Stimulated activated CD4-positive, alpha-beta T cell treated with anti-CD3 and anti-CD28 coated beads, TNF-alpha, amount 100 ng/mL, for 24 hours (primary cell): ENCODE measurements at places on chromosomes 7 and 10.

GRCh38 chr10:14244147-14244546 lies 86.6 kb downstream of the FRMD4A start:
- no peak for DNase-seq

DNA sequence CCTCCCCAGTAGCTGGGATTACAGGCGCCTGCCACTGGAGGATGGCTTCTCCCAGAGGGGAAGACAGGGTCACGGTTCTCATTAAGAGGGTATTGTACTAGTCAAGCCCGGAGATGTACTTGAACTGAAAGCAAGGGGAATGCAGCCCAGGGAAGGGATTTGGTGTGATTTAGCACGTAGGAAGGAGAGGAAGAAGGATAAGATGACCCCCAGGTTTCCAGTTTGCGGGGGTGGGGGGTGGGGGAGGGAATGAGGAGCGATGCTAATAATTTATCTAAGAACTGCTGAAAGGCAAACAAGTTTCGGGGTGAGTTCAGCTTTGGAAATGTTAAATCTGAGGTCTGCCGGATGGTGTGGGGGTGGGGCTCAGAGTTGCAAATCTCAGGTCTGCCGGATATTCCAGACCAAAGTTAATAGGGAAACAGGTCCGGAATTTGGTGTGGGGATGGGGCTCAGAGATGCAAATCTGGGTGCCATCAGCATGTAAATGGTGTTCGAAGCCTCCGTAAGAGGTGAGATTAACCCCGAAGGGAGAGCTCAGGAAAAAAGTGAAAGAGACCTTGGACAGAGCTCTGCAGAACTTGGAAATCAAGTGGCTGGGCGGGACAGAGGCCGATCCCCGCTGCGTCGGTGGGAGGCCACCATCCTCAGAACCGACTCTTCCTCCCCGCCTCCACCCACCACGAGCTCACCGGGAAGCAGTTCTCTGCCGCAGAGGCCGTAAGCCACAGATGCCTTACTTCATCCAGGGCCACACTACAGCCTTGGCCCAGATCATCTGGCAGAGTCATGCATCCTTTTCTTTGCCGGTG lies 1.6 kb upstream of the SEPHS1 start:
- DNase-seq = peak; percentile 32

DNA sequence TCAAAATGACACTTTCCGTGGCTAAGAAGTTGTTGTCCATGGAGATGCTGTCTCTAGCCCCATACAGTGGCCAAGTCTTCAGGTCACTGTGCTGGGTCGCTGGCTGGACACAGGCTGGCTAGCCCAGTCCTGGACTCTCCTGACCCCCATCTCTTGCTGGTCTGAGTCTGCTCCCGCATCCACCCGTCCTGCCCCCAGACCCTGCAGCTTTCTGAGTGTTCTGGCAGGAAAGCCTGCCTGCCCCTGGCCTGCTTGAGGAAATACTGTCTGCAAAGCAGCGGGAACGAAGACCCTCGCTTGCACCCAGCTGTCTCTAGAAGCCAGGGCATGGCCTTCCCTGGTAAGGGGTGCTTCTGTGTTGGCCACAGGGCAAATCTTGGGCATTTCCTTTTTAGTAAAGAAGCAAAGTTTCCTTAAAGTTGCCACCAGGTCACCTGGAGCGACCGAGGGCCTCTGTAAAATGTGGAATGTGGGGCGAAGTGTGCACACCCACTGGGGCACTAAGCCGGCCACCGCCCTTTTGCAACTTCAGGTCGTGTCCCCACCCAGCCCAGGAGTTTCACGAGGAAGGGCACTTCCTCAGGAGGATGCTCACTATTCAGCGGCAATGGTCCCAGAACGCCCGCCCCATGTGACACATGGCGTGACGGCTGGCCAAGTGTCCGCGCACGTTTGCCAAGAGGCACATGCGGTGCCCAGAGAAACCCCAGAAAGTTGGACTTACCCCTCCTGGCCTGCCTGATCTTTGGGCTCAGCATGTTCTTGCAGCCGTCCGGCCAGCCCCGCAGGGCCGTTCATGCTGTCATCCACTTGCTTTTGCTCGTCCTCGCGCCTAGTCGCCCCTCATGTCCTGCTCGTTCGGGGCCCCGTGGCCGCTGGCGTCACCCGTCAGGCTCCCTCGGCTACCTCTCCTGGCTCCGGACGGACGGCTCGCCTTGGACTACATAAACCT lies 558 bp downstream of the ARHGAP22 start:
- no peak for DNase-seq

DNA sequence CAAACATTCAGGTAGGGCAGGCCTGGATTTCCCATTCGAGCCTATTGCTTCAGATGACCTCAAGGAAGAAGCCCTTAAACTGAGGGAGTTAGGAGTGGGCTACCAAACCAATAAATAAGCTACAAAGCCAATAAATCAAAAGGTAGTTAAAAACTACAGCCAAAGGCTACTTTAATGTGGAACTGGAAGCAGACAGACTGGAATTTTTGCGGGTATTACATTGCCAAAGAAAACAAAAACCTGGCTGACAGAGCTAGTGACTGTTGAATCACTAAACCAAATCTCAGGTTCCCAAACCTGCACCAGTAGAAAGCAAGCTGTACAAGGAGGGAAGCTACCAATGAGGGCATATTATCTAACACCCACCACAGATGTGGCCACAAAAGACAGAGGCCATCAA lies 315.6 kb downstream of the GRM8 start:
- no peak for DNase-seq

- DNase-seq = peak; percentile 5
These were observed 593 bp downstream of the CDK13 start for GRCh38 chr7:39950473-39951225.

DNA sequence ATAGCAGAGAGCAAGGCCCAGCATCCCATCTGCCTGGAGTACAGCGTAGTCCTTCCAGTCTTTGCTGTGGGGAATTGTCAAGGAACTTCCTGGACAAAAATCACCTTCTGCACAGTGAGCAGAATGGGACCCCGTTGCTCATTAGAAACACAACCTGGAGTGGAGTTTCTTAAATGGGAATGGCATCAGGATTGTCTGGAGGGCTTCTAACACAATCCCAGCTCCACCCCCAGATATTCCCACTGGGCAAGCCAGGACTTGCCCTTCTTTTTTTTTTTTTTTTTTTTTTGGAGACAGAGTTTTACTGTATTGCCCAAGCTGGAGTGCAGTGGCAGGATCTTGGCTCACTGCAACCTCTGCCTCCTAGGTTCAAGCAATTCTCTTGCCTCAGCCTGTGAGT lies 356.4 kb downstream of the GALNT17 start:
- no peak for DNase-seq

GRCh38 chr10:120600871-120601649 lies 144.0 kb downstream of the PLPP4 start:
- DNase-seq = peak; percentile 0

DNA sequence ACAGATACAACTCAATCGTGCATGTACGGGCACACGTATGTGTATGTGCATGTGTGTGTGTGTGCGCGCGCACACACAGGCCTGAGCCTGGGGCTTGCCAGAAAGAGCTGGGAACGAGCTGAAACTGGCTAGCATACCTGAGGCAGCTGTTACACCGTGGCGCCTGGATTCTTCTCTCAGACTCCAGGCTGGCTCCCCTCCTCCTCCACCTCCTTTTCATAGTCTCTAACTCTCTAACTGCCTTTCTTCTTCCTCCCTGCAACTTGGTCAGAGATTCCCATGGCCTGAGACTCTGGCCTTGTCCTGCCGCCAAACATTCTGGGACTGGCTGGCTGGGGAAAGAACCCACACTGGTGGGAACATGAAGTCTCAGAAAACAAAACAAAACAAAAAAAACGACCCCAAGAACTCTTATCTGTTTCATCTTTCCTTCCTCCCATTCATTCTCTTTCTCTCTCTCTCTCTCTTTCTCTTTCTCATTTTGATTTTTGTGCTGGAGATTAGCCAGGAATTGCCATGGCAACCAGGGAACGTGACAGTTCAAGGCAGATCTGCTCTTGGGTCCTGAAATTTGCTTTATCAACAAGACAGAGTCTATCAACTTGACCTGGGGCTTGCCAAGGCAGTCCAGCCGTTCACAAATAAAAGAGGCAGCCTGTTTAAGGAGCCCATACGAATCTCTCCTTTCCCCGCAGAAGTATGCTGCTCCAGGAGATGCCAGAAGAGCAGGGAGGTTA lies 76.8 kb upstream of the SEM1 start:
- DNase-seq = no peak

- no peak for DNase-seq
These were observed 74.3 kb downstream of the CPED1 start for GRCh38 chr7:121062671-121063279.

- no peak for DNase-seq
These were observed 207.0 kb upstream of the ZMIZ1 start for GRCh38 chr10:78861529-78862327.

- DNase-seq = no peak
These were observed 151.6 kb downstream of the ACTR3B start for GRCh38 chr7:152911226-152911560.

DNA sequence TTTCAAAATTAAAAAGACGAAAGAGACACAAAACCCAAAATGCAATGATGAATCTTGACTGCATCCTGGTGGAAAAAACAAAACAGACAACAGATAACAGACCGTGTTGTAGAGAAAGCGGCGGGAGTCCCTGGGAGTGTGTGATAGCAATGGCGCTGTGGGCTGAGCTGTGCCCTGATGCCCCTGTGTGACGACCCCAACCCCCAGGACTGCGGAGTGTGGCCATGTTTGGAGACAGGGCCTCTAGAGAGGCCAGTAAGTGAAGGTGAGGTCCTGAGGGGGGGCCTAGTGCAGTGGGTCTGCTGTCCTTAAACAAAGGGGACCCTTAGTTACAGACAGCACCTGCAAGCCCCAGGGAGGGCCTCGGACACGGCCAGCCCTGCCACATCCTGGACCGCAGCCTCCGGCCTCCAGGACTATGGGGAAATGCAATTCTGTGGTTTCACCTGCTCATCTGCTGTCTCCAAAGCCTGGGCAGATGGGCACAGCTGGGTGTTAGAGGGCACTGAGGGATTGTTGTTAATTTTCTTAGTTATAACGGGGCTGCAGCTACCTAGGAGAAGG lies 277.7 kb downstream of the DNAJB6 start:
- DNase-seq = no peak
